ENCODE measurements at places on chromosomes 6 and 20.

- no peak for DNase-seq
These were observed 8.4 kb downstream of the CYP21A2 start for GRCh38 chr6:32046450-32047083.

DNA sequence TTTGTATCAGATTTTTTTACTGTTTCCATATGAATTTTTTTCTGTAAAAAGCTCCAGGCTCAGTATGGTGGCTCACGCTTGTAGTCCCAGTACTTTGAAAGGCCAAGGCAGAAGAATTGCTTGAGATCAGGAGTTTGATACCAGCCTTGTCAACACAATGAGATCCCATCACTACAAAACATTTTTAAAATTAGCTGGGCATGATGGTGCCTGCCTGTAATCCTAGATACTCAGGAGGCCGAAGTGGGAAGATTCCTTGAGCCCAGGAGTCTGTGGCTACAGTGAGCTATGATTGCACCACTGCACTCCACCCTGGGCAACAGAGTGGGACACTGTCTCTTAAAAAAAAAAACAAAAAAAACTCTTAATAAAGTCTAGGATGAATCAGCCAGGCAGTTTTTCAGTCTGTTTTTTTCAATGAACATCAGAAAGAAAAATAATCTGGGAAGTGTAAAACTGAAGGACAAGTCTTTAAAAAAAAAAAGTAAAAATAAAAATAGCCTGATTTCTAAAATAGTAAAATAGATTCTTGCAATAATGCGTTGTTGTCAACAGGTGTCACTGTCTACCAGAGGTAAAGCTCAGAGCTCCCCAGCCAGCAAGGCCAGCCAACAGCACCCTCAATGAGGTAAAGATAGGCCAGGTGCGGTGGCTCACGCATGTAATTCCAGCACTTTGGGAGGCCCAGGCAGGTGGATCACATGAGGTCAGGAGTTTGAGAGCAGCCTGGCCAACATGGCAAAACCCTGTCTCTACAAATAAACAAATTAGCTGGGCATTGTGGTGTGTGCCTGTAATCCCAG lies 9.3 kb upstream of the ATG5 start:
- peak; percentile 45 for DNase-seq

DNA sequence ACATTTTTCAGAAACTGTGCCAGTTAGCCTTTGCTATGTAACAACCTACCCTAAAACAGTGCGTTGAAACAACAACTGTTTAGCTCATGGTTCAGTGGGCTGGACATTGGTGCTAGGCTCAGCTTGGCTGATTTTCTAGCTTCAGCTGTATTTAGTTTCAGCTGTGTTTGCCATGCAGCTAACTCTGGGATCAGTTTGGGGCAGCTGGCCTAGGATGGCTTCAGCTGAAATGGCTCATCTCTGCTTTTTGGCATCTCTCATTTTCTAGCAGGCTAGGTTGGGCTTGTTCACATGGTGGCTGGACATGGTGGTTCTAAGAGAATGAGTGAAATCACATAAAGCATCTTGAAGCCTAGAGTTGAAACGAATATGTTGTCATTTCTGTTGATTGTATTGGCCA lies 464.2 kb downstream of the QKI start:
- DNase-seq = no peak

DNA sequence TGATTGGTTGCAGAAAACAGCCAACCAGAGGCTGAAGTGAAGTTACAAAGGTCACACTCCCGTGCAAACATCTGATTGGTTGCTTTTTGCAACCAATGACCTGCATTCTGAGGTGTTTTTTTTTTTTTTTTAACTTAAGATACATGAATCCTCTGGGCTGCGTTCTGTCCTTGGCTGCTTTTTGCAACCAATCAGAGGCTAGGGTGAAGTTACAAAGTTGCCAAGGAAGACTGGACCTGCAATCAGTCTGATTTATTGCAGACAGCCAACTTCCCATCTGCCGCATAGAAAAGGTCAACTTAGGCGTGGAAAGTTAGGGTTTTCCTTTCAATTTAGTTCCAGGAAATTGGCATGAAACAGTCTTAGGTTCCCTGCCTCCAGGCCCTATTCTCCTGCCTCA lies 292.9 kb downstream of the PLCB1 start:
- no peak for DNase-seq

- DNase-seq = no peak
These were observed 7.7 kb upstream of the NKAIN4 start for GRCh38 chr20:63261795-63262528.

All from CD4-positive, alpha-beta T cell (primary cell).